ENCODE measurements at places on chromosomes 2 and 18.
A peak's percentile ranks its signal among the peaks of the same experiment; 100 is the strongest.

- no peak for DNase-seq
These were observed 150.3 kb downstream of the UBE2E3 start for GRCh38 chr2:181130686-181131085.

DNA sequence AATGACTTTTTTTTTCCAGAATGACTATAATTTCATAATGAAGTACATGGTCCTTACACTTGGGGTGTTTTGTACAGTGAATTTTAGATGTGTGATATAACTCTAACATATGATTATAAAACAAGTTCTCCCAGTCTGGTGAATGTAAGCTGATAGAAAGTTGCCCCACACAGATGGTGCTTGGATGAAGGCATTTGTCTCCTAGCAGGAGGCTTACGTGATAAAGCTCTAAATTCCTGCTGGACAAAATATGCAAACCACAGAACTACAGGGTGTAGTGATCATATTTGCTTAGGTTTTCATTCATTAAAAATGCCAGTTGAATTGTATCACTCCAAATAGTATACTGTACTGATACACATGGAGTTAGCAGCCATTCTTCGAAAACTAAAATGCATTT is 85.5 kb downstream of the DSC3 start:
- no peak for DNase-seq

GRCh38 chr2:134873152-134873551 is 34.7 kb downstream of the ACMSD start:
- DNase-seq = no peak

GRCh38 chr2:179195141-179195540 is 69.5 kb downstream of the SESTD1 start:
- DNase-seq = no peak

DNA sequence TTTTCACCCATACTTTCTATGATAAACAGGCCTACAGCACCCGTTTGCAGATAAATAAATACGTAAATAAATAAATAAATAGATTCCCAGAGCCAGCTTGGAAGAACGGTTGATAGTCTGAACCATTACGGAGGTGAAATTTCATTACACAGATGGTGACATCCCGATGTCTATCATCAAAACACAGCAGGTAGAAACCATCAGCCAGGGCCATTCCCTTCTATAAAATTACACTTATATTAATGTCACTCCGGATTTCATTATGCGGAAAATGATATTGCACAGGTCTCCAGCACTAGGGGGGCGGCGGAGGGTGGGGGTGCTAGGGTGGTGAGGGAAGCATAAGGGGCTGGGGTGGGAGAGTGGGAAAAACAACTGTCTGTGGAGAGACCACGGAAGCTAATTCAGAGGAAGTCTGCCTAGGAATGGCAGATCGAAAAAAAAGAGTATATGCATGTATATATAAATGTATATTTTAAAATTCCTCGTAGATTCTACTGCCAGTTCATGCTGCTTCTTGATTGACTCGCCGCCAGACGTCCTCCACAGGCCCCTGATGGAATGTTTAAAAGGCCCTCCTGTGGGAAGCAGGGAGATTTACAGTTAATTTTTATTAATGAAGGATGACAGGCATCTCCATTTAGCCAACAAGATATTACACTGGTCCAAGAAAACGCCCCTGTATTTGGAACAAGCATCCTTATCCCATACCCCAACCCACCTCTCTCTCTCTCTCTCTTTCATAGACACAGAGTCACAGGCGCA is 1906.0 kb upstream of the PIK3C3 start:
- peak; percentile 64 for DNase-seq

DNA sequence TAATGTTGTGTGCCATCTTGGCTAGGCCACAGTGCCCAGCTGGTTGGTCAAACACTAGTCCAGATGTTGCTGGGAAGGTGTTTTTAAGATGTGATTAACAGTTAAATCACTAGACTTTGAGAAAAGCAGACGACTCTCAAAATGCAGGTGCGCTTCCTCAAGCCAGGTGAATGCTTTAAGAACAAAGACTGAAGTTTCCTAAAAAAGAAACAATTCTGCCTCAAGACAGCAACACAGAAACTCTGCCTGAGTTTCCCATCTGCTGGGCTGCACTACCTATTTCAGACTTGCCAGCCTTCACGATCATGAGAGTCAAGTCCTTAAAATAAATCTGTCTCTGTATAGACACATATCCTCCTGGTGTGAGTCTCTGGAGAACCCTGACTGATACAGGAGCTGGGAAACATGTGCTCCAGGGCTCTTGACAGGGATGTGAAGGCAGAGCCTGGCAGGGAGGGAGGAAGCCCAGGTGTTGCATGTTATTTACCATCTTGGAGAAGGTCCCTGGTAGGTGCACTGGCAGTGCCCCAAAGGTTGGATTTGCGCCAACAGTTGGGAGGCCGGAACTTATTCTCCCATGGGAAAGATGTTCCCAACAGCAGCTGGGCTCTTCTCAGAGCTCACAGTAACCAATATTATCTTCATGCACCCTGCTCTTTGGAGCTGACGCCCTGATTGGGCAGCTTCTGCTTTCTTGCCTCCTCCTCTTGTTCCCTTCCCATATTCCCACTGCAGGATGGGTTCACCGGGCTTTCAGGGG is 43.9 kb downstream of the ST6GAL2 start:
- DNase-seq = no peak

- DNase-seq = no peak
These were observed 69.2 kb downstream of the TRIP12 start for GRCh38 chr2:229852565-229852964.

DNA sequence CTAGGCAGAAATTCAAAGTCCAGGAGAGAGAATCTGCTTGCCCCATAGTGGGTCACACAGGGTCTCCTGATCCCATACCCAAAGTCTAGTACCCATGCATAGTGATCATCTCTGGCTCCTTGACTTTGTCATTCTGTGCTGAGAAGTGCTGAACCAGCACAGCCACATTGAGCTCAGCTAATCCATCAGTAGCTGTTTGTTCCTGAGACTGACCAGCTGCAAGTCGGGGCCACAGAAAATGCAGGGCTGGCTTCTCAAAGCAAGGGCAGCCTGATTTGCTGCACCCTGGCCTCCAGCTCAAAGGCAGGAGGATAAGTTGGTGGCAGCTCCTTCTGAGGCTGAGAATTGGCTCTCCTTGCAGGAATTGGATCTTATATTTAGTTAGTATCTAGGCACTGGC is 72.2 kb downstream of the LYPD1 start:
- DNase-seq = no peak

GRCh38 chr2:67604360-67604759 is 207.2 kb downstream of the ETAA1 start:
- no peak for DNase-seq

- no peak for DNase-seq
These were observed 44.2 kb downstream of the NRXN1 start for GRCh38 chr2:50987616-50988313.

DNA sequence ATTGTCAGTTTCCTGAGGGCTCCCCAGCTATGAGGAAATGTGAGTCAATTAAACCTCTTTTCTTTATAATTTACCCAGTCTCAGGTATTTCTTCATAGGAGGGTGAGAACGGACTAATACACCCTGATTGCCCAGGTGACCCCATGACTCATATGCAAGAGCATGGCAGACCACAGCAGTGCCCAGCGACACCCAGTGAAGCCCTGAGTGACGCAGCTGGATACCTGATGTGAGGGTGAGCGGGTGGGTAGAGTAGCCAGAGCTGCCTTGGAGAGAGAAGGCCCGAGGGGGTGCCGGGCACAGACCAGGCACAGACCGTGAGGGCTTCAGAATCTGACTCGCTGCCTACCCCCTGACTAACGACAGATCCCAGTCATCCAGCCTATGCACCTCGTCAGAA is 15.4 kb downstream of the ALPG start:
- no peak for DNase-seq

GRCh38 chr18:49698525-49699025 is 114.8 kb downstream of the ACAA2 start:
- DNase-seq = no peak

DNA sequence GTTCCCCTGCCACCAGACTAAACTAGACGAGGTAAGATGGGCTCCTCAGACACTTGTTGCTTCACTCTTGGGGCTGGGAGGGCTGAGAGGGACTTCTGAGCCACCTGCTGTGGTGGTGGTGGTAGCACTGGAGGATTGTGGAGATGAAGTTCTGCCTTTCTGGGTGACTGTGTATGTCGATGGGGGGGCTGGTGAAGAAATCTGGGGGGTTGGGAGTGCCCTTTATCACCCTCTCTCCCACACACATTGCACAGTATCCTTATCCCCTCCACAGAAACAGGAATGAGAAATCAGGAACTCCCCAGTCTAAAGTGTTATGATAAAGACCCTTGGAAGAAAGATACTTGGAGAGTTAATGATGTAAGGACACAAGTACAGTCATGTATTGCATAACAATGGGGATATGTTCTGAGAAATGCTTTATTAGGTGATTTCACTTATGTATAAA is 38.5 kb downstream of the HK2 start:
- no peak for DNase-seq

GRCh38 chr18:48609820-48610815 is 71.3 kb downstream of the CTIF start:
- no peak for DNase-seq

DNA sequence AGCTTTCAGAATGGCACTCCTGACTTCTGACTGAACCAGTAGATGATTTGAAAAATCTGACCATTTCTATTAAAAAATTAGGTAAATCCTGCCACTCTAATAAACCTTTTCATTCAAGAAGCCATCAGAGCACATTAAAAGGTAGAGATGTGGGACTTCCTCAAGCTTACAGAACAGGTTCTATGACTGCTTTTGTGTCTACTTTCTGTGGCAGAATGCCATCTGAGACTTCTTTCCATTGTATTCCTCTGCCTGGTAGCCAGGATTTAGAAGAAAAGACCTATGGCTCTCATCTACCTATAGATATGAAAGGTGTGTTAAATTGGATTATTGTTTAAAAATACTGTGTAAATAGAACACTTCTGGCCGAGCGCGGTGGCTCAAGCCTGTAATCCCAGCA is 99.9 kb upstream of the NABP1 start:
- DNase-seq = no peak

DNA sequence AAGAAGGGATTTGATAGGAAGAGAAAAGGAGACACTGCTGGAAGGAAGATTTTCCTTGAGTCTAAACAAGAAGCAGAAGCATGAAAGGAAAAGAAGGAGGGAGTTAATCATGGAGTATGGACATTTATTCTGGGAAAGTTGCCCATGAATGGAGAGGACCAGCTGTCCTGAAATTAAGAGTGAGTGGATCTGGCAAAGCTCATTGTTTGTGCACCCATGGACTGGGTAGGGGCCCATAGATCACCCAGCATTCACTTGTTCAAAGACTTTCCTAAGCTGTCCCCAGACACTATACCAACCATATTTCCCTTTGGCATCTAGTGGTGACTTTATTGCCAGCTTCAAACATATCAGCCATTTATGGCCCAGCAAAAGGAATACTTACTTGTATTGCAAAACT is 422.7 kb downstream of the FBXO15 start:
- DNase-seq = no peak

- DNase-seq = no peak
These were observed 9.8 kb upstream of the SAP130 start for GRCh38 chr2:128037649-128038048.

DNA sequence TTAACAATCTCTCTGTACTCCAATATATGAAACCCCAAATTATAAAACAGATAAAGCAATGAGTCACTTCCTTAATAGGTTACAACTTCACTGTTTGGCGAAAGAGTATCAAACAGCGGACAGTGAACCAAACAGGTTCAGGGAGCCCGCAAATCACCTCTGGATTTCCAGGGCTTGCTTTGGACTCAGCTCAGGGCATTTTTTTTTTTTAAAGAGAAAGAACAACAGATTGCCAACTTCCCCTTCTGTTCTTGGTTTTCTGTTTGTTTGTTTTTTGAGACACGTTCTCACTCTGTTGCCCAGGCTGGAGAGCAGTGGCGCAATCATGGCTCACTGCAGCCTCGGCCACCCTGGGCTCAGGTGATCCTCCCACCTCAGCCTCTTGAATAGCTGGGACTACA is 52.7 kb downstream of the ABCB11 start:
- DNase-seq = no peak

- no peak for DNase-seq
These were observed 854.2 kb upstream of the ZEB2 start for GRCh38 chr2:145374165-145374564.

GRCh38 chr2:50597206-50597605 is 434.7 kb downstream of the NRXN1 start:
- no peak for DNase-seq

DNA sequence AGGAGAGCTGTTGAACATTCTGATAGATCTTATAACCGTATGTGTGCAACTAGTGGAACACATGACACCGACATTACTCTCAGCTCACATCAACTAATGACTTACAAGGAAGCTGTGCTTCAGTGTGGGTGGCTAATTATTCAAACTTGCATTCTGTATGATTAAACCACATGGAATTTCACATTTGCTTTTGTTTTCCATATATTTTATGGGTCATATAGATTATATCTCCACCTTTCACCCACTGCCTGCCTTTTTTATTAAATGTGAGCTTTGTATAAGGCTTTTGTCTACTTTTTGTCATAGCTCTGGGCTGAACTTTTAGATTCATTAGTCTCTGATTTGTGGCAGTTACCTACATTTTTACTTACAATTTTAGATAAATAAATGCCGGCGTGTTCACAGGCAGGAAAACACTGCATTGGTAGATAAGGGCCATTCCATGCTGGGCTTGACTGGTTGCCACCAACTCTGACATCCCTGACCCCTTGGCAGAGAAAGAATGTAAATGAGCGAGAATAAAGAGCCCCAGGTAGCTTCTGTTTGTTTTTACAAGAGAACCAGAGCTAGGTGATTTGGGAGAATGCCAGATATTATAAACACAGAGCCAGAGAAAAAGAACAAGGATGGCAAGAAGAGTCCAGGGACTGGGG is 35.7 kb downstream of the LYPD6 start:
- DNase-seq = no peak

GRCh38 chr2:238391042-238391689 is 35.6 kb upstream of the ASB1 start:
- DNase-seq = peak; percentile 68

DNA sequence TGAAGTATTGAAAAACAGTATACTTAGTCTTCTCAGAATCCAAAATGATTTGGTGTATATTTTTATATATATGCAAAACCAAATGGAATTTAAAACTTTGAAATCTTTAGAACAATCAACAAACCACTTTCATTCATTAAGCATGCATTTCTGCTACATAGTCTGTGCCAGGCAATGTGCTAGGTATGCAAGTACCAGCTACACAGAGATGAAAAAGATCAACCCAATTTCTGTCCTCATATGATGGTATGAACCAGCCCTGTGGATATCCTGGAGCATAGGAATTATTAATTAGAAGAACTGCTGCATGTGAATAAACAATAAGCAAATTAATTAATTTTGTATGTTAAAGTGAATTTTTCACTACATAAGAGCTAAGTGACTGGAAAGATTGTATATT is 51.2 kb upstream of the RTN4 start:
- no peak for DNase-seq

- no peak for DNase-seq
These were observed 96.5 kb upstream of the BOD1L2 start for GRCh38 chr18:57050310-57050949.

GRCh38 chr2:46645681-46646162 is 166.4 kb downstream of the TMEM247 start:
- no peak for DNase-seq

Data from NCI-H2227 treated with DMSO at 0.1 percent for 48 hours (cell line).